Left renal pelvis (tissue), 4 donors: ENCODE measurements at places on chromosomes 2 and 18. TPM values are rescaled to one million over a fixed set of nuclear protein-coding genes. Genes with fewer than 3 reads are reported as not detected.

DNA sequence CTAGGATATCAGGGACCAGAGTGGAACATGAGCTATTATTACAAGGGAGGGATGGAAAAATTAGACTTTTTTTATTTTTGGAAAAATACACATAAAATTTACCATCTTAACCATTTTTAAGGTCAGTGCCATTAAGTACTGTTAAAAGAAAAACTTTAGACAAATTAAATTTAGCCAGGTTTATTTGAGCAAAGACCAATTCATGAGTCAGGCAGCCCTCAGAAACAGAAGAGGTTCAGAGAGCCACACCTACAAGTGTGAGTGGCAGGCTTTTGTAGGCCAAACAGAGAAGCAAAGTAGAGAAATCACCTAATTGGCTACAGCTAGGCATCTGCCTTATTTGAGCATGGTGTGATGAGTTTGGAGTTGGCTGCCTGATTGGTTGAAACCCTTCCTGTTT lies 301.3 kb upstream of the RAB12 start:
- DNase-seq, result no peak

The SNTG2 gene
- 2.4 TPM for polyA plus RNA-seq

DNA sequence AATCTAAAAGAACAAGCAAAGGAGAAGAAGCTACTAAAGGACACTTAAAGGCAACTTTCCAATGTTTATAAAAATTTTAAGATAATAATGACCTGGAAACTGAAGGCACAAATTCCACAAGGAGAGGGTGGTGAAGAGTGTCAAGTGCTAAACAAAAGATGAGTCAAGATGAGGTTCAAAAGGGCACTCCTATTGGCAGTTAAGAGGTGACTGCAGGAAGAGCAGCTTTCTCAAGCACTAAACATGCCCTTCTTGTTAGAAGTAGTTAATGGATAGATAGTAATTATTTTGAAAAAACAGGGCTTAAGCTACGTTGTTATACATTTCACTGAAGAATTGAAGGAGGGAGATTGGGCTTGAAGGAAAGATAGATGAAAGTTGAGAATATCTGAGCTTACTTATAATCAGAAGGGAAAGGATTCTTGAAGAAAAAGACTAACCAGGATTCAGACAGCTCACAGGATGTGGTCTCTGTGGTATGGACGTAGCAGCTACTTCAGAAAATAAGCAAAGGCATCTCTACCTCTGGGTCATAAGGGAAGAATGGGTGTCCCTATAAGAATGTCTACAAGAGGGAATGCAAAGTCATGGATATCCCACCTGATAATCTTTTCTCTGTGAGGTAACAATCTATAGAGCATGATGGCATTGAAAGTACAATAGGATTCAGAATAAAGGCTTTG lies 454.7 kb upstream of the SLC39A10 start:
- DNase-seq, result no peak

The CXCR4 gene
- polyA plus RNA-seq, result 50.4 TPM

The C2orf66 gene
- polyA plus RNA-seq, result 0.39 TPM

The GCA gene
- 11.5 TPM for polyA plus RNA-seq

The PNKD gene
- polyA plus RNA-seq, result 101 TPM

GRCh38 chr2:187134306-187134705 lies 285.3 kb upstream of the ZSWIM2 start:
- no peak for DNase-seq

DNA sequence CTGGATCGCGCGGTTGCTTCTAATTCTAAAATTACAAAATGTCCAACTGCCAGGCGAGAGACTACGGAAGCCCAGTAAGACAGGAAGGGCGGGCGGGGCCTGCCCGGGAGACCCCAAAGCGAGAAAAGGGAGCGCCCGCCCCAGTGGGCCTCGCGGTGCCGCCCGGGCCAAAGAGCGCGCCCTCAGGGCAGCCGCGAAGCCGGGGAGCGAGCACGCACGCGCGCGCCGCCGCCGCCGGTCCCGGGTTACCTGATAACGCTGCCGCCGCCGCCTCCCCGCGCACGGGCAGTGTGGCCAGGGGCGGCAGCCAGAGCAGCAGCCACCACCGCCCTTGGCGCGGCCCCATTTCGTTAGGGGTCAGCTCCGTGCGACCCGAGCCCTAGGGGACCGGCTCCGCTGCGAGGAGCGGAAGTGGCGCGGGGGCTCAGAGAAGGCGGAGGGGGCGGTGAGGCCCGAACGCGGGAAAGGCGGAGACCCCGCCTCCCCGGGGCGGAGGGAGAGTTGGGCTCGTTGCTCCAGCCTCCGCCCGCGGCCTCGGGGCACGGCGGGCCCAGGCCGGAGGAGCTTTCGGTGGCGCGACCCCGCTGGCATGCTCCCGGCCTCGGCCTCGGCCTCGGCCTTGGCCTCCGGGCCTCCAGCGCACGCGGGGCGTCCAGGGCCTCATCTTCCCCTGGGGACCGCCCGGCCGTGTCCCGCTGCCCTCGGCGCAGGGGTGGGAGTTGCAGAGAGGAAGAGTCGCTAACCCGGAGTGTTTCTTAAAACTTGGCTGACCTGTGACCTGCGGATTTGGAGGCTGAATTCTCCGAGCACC lies at the start of gene NEMP2:
TSS of gene NEMP2 (minus strand) at position 413 of the 811 bp plus-strand sequence. CDS start at position 346, 67 bp downstream.
- DNase-seq, result peak; percentile 51

The GKN1 gene
- not detected for polyA plus RNA-seq
